Thoracic aorta (tissue), 2 donors: ENCODE measurements at places on chromosomes 2 and 18. TPM values are rescaled to one million over a fixed set of nuclear protein-coding genes. Genes with fewer than 3 reads are reported as not detected.

DNA sequence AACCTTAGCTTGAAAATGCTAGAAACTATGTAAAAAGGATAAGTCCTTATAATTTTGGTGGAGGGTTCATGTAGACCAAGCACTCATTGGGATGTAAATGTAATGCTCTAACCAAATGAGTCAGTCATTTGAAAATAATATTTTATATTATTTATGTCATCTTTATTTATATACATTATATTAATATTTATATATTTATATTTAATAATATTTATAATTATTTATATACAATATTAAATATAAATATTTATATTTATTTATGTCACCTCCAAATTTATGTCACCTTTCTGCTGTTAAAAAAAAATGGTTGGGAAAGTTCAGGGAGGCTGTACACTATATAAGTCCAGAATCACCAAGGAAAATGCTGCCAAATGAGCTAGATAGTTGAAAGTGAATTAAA, 254.3 kb downstream of the FIGN start:
- no peak for DNase-seq

DNA sequence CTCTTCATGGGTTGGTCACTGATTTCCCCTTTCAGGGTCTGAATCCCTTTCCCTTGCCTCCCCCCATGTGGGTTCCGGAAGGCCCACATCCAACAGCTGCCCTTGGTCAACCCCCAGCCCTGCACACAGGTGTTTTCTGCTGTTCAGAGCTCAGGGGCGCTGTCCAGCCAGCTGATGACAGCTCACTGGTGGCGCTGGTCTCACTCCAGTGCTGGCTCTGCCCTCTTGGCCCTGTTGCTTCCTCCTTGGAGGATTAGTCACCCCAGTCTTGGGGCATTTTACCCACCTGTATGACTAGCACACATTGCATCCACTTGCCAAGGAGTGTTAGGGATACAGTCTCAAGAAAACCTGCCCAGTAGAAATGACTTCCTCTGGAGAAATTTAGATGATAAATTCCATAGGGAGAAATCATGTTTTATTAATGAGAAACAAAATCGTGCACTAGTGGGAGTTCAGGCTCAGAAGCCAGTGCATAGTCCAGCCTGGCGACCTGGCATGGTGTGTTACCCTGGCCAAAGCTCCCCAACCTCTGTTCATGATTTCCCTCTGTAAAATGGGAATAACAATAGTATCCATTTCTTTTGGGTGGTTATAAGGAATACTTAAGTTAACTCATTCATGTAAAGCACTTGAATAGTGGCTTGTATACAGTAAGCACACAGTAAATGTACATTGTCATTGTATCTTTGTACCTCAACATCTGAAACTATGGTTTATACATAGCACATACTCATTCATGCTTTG, 21.6 kb downstream of the CRIM1 start:
- DNase-seq: no peak

DNA sequence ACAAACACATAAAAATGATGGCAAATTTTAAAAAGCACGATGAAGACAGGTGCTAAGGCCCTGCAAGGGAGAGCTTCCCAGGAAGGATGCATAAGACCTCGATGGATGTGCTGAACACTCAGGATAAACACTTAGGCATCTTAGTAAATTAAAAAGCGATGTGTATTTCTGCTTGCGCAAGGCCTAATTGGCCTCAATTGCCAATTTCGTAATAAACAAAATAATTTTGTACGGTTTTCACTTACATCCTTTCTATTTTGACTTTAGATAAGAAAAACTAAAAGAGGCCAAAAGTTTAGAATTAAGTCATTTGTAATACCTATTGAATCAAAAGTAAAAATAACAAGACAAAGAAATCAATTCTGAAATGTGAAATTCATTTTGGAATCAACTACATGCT, 189.1 kb downstream of the TCF4 start:
- no peak for DNase-seq

- DNase-seq: no peak
These were observed 47.2 kb upstream of the XPO1 start for GRCh38 chr2:61585383-61585782.

DNA sequence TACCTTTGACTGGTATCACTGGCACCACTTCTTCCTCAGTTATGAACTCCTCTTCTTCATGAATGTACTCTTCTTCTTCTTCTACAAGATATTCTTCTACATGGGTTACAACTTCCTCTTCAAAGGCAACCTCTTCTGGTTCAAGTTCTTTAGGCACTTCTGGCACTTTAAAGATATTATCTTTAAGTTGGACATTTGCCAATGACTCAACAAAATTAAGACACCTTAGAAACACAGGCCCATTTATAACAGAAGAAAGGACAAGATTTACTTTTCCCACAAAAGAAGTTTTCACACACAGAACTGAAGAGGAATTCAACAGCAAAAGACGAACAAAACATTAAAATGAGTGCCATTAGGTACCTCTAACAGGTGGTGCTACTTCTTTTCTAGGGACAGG, 127.3 kb downstream of the TTN start:
- DNase-seq: no peak

GRCh38 chr2:10433947-10434885, 13.9 kb downstream of the ODC1 start:
- no peak for DNase-seq

- no peak for DNase-seq
These were observed 147.8 kb upstream of the ERBB4 start for GRCh38 chr2:212686285-212686895.

DNA sequence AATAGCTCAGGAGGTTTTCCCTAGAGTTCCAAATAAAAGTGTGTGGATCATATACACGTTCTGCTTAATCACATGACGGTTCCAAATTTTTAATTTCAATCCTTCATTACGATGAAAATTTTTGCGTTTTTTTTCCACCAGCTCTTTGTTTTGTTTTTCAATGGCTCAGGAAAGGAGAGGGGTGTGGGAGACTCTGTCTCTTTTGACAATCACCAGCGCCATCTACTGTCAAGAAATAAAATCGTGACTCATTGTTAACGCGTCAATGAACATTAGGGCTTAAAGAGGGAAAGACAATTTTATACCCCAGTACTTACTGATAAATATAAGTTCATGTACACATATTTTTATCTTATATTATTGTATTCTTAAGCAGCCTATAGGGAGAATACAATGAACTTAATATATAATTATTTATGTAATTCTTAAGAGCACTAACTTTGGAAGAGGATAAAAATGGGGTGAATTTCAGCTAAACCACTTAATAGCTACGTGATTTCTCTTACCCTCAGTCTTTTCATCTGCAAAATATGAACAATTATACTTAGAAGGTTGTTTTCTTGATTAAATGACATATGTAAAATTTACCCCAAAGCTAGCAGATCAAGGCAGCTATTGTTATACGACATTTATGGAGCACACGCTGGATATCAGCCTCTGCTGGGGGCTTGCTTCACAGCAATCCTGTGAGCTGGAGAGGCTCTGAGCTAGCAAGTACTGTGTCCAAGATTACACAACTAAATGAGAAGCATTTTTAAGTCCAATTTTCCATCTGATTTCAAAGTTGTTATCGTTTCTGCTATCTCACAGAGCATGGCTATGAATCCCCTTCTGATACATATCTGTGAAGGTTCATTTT, 47.4 kb upstream of the RMDN2 start:
- no peak for DNase-seq

DNA sequence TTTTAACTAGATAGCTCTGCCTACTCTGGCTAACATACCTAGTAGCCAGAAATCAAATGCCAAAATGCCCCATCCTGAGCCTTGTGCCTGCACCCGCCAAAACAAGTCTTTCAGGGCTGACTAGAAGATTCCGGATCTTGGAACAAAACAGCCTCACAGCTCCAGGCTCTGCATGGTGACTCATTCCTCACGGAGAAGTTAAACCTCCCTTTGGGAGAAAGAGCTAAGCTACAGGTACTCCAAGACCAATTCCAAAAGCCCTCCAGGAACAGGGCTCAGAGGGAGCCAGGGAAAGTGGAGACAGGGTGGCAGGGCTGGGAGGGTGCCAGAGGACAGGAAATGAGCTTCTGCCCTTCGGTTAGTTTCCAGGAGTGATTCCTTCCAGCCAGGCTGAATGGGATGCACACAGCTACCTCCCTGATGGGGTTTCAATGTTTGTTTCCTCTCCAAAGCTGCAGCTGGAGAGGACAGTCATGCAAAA, 295.6 kb downstream of the TNS1 start:
- no peak for DNase-seq

GRCh38 chr2:4908461-4908860, 783.7 kb upstream of the SOX11 start:
- DNase-seq: no peak

The SERPINB11 gene
- not detected for total RNA-seq

The RNF152 gene
- total RNA-seq: 57.7 TPM

The CROCC2 gene
- not detected for total RNA-seq

The CELF4 gene
- total RNA-seq: not detected
